ENCODE measurements at places on chromosomes 6 and 20. TPM values are rescaled to one million over a fixed set of nuclear protein-coding genes. Genes with fewer than 3 reads are reported as not detected.

Gene DDO
- total RNA-seq: 7.3 TPM

Gene PLA2G7
- not detected for total RNA-seq

Gene FRMD1
- total RNA-seq: not detected

Gene MICB
- total RNA-seq: 2.1 TPM

Gene DNMT3B
- total RNA-seq: 1.5 TPM

DNA sequence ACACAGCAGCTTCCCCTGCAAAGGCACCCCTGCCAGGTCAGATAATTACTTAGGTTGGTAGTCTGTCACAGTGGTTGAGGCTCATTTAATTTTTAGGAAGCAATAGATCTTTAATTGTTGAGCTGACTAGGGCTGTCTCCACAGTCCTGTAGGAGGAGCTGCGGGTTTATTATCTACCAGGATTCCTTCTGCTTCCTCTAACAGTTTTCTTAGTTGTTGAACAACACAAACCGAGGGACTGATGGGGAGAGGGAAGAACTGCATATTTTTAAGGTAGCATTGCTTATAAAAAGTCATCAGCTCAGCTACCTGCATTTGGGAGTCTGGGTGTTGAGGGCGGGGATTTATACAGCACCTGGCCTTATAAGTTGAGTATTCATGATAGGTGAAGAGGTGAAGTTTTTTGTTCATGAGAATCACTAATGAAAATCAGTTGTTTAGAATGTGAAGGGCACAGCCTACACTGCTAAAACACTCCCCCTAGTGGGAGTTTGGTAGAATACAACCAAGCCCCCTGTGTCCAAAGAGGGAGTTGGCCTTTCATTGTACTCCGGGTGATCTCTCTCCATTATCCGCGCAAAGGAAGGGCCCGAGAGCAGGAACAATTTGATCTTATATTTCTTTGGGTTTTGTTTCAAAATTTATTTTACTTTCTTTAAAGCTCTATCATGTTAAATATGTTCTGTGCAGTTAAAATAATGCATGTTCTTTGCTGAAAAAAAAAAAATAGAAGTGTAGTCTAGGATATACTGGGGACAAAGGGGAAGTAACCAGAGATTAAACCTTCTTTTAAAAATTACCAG, 69.6 kb downstream of the SSR1 start:
- DNase-seq: peak; percentile 82

- DNase-seq: no peak
Observed at GRCh38 chr6:32223258-32224235, at the start of gene NOTCH4. Gene NOTCH4 (minus strand): TSS chr6:32224067. CDS start chr6:32223928, 139 bp downstream.

DNA sequence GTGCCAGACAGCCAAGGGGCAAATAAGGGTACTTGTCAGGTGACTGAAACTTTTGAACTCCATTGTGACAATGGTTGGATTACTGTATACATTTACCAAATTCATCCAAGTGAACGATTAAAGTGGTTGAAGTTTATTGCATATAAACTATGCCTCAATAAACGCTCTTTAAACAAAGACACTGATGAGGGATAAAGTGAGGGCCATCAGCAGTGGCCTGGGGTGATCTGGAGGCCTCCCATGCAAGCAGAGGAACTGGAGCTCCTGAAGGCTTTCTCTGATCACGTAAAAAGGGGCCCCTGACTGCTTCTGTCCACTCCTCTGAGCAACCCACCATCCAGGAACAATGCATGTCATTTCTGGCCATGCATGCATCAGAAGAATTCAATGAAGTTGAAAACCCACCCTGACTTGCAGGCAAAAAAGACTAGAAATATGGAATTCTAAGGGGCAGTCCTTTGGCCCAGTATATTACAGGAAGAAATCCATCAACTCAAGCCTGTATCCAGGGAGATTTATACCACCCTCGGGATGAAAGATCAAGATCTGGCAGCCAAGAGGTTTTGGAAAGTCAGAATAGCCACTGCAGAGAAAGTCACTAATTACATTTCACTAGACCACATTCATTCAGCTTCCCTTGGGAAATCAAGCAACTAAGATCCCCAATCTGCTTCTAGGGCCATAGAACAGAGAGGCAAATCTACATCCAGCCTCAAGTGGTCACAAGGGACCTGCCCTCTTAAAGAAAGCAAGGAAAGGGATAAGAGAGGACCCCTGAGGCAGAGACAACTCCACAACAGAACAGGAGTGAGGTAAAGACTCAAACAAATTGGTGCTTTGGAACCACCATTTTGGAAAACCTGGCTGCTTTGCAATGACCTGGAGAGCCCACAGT, 31.7 kb upstream of the RAB22A start:
- DNase-seq: no peak

- DNase-seq: peak; percentile 55
Observed at GRCh38 chr20:44720997-44721784, 6.0 kb downstream of the CCN5 start.

DNA sequence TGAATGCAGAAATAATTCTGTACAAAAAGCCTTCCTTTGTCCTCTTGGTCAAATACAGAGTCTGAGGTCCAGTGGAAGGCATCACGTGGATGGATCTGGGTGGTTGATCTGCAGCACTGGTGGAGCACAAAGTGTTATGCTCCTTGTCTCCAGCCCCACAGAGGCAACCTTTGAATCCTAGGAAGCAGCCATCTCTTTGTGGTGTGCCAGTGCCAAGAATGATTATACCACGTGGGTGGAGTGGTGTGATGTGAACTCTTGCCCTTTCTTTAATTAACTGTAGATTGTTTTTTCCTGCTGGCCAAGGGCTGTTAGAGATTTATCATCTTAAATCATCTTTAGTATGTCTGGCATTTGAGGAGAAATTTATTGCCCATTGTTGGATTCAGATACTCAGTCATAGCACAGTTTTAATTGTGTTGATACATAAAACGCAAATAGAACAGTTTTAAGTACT, 31.1 kb downstream of the NCOA7 start:
- DNase-seq: no peak

- DNase-seq: peak; percentile 49
Observed at GRCh38 chr20:36579996-36580545, 6.7 kb downstream of the TGIF2 start.

DNA sequence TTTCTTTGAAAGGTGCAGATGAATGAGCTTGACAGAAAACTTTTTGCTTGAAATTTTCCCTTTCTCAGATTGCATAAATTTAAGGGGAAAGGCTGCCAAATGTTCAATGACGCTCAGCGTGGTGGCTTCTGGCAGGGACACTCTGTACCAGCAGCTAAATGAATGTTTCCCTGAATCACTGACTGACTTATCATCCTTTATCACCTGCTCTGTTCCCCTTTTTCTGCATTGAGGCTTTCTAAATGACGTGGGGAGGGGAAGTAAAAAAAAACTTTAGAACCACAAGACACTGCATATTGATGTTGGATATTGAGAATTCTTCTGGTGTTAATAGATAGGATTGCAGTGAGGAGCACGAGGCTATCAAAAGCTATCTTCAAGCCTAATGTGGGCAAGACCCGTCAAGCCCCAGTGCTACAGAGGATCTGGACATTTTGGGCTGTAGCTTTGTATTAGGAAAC, 46.9 kb upstream of the ENPP5 start:
- no peak for DNase-seq

DNA sequence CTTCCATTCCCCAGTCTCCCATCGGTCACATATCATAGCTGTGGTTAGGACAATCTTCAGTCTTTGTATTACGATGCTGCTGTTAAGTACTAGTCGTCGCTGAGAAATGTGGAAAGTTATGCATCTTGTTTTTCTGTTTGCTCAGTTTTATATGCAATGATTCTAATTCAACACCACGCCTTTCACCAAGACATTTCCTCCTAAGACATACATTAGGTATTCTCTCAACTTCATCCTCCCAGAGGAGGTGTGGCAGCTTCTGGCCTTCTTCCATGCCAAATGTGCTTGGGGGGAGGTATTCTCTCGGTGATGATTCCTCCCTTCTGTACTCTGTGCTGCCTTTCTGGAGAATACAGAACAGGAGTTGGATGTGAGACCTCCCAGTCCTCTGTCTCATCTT, 66.1 kb downstream of the B4GALT5 start:
- DNase-seq: no peak

- DNase-seq: no peak
Observed at GRCh38 chr6:113820761-113821160, 36.4 kb upstream of the MARCKS start.

GRCh38 chr20:40802886-40803285, 113.8 kb upstream of the MAFB start:
- DNase-seq: no peak

- DNase-seq: no peak
Observed at GRCh38 chr20:24701027-24701426, 231.6 kb downstream of the SYNDIG1 start.

DNA sequence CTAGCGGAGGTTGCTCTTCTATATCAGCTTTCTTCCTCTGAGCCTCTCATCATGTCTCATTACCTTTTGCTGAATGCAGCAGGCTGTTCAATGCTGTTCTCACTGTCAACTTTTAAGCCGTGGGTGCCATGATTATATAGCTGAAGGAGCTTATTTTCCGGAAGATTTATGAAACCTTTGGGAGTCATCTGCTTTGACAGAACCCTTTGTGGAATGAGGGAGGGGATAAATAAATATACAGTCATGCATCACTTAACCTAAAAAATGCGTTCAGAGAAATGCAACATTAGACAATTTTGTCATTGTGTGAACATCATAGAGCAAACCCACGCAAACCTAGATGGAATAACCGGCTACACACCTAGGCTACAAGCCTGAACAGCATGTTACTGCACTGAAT, 102.2 kb upstream of the AKAP12 start:
- no peak for DNase-seq

- peak; percentile 87 for DNase-seq
Observed at GRCh38 chr6:3251462-3252314, 7.1 kb upstream of the PSMG4 start.

DNA sequence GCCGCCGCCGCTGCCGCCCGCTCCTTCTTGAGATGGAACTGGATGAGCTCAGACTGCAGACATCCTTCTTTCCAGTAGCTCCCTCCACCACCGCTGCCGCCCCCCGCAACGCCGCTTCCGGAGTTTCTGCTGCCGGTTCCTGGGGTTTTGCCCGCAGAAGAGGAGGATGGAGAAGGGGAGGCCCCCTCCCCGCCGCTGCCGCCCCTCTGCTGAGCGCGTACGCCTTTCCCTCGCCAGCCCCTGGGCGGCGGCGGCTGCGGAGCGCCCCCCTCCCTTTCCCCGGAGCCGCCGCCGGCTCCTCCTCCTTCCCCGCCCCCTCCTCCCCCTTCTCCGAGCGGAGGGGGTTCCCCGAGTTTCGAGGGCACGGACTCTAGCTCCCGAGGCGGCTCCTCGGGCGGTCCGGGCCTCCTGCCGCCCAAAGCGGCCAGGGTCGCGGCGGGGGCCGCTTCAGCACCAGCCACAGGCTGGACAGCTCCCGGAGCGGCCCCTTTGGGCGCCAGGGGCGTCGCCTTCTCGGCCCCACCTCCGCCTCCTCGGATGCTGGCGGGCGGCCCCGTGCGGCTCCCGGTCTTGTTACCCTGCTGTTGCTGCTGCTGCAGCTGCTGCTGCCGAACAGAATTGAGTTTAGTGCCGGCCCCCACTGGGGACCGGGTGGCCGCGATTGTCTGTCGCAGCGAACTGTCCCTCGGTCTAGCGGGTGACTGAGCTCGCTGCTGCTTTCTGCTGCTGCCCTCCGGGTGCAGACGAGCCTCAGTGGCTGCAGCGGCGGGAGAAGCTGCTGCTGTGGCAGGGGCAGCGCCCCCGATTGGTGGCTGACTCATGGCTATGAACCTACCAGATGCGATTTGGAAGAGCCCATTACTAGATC, 3.1 kb downstream of the MTCL3 start:
- DNase-seq: peak; percentile 88

DNA sequence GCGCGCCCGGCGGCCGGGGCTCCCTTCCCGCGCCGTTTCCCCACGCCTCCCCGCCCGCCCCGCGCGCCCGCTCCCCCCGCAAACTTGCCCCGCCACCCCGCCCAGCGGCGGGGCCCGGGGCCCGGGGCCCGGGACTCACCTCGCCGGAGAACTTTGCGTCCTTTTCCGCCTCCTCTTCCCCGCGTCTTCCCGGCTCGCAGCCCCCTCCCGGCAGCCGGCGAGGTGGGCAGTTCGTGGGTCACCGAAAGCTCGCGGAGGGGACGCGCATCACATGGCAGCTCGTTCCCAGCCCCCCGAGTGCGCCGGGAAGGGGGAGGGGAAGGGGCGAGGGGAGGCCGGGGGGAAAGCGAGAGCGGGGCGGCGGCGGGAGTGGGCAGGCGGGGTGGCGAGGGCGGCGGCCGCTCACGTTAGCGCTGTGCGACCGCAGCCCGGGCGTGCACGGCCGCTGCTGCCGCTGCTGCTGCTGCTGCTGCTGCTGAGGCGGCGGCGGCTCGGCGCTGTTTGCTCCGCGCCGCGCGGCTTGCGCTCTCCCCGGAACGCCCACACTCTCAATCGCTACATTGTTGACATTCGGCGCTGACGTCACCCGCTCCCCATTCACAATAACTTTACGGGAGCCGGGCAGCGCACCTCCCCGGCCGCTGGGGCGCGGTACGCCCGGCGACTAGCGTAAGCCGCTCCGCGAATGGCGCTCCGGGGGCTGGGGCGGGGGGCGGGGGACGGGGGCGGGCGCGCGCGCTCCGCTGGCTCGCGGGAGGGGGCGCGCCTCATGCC, at the start of gene BACH2:
Gene BACH2, minus strand, starts transcription at position 503 of the 774 bp plus-strand sequence. CDS start 287,999 bp downstream, outside the sequence.
- DNase-seq: peak; percentile 62

- DNase-seq: no peak
Observed at GRCh38 chr6:65071480-65071879, 635.5 kb downstream of the EYS start.

- DNase-seq: no peak
Observed at GRCh38 chr20:47232518-47232917, 124.0 kb downstream of the ZMYND8 start.

- no peak for DNase-seq
Observed at GRCh38 chr20:18986146-18986830, 172.7 kb downstream of the SCP2D1 start.

DNA sequence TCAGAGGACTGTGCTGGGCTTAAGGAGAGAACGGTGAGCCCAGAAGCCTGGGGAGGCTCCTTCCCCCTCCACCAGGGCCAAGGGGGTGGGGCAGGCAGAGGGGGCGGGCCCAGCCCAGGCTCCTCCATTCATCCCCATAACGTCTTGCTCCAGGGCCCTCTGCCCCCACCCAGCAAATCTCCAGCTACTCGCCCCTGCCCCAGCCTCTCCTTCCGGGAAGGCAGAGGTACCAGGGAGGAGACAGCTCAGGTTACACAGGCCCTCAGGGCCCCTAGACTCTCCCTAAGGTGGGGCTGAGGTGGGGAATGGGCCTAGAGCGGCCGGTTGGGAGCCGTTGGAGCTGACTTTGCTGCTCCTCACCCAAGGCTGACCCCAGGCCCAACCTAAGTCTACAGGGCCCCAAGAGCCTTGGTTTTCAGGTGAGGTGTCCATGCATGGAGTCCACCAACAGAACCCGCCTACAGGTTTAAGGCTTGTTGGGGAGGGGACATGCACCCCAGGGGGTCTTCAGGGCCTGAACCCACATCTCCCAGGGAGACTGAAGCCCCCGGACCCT, 1.2 kb downstream of the LAMA5 start:
- peak; percentile 50 for DNase-seq

DNA sequence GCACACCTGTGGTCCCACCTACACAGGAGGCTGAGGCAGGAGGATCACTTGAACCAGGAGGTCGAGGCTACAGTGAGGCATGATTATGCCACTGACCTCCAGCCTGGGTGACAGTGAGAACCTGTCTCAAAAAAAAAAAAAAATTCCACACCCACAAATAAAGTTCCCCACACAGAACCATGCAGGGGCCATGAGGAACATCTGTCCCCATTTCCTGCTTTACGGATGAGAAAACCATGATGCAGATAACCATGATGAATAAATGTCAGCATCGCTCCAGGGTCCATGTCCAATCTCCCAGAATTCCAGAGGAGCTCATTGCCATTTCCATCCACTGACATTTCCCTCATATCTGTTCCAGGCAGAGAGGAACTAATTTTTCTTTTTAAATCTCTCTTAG, 16.9 kb upstream of the AGPAT4 start:
- DNase-seq: no peak
